ENCODE measurements at places on chromosomes 3 and 15.

GRCh38 chr15:69317392-69317841 lies 18.7 kb downstream of the PAQR5 start:
- DNase-seq = no peak

DNA sequence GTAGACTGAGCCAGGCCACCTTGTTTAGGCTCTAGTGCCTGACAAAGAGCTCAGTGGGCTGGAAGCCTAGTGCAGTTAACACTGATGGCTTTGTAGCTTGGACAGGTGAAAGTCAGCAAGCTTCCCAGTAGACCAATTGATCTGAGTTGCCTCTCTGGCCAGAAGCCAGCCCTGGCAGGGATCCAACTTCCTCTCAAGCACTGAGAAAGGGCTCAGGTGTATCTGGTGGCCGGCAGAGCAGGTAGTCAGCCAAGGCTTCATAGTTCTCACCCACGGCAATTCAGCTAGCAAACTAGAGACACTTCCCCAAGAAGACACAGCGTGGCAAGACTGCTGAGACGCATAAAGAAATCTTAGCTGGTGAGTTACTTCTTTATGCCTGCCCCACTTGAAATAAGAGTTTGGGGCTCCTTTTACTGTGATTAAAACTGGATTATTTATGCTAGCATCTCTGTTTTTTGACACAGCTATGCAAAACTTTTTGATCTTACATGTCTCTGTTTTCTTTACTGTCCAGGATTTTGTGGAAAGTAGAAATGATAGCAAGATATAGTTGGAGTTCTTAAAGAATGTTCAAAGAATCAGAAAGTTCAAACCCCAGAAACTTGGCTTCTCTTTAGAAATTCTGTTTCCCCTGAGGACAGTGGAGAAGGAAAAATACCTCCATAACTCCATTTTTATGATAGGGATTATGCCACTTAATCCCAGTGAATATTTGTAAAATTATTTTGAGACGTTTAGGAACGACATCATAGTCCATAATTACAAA lies 8.4 kb upstream of the CA12 start:
- DNase-seq = no peak

GRCh38 chr15:64776402-64776786 lies 1.0 kb upstream of the RBPMS2 start:
- no peak for DNase-seq

GRCh38 chr3:19489936-19490335 lies 341.6 kb downstream of the KCNH8 start:
- DNase-seq = no peak

- no peak for DNase-seq
Observed at GRCh38 chr3:128277378-128278069, 124.2 kb downstream of the EEFSEC start.

GRCh38 chr3:138919325-138919724 lies 27.6 kb downstream of the FOXL2 start:
- DNase-seq = no peak

DNA sequence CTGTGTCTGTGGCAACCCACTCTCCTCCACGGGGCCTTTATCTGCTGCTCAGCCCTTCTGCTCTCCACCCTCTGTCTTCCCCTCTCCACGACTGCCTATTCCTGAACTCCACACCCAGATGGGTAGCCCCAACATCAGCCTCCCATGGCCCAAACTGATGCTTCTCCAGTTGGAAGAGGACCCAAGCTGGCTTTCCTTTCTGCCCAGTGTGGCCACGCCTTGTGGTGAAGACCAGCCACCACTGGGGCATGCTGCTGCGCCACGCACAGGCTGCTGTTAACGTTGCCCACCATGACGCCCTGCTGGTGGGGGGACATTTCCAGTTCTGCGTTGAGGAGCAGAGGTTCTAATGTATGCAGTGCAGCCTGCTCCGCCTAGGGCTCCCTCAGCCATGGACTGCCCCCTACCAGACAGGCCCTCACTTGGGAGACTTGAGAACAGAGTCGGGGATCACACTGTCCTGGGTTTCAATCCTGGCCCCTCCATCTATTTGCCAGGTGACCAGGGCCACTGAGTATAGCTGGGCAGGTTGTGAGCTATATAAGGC lies 26.9 kb downstream of the CFAP100 start:
- no peak for DNase-seq

- DNase-seq = no peak
Observed at GRCh38 chr3:176469694-176470205, 727.5 kb downstream of the TBL1XR1 start.

DNA sequence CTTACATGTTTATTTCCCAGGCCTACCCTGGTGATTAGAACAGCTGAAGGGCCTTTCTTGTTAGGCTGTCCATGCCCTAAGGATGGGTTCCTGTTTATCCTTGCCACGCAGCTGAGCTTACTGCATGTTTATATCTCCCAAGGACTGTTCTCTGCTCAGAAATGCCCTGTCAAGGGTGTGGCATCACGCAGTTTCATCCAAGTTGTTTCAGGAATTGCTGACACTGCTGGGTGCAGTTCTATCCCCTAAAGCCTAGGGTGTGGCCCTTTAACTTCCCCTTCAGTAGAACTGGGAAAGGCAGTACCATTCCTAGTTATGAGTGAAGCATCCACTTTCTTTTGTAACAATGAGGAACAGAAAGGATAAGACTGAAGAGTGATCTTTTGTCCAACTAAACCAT lies 5.0 kb downstream of the ELL3 start:
- no peak for DNase-seq

GRCh38 chr15:58159827-58160386 lies 21.7 kb downstream of the AQP9 start:
- no peak for DNase-seq

GRCh38 chr3:184066211-184066610 lies 13.4 kb downstream of the HTR3C start:
- no peak for DNase-seq

- DNase-seq = peak; percentile 60
Observed at GRCh38 chr15:100999369-100999768, 80.2 kb downstream of the LRRK1 start.

DNA sequence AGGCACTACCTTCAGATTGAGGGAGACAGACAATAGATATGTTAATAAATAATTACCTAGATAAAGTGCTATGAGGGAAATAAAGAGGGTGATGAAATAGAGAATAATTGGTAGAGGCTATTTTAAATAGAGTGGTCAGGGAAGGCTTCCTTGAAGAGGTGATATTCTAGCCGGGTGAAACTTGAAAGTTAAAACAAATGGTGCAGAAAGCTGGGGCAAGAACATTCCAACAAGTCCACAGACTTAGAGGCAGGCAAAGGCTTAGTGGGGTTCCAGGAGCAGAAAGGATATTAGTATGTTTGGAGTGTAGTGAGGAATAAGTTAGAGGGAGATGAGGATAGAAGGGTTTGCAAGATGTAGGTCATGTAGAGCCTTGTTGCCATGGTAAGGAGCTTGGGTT lies 10.1 kb downstream of the HACD3 start:
- no peak for DNase-seq

- no peak for DNase-seq
Observed at GRCh38 chr15:81492969-81493645, 119.1 kb upstream of the TMC3 start.

DNA sequence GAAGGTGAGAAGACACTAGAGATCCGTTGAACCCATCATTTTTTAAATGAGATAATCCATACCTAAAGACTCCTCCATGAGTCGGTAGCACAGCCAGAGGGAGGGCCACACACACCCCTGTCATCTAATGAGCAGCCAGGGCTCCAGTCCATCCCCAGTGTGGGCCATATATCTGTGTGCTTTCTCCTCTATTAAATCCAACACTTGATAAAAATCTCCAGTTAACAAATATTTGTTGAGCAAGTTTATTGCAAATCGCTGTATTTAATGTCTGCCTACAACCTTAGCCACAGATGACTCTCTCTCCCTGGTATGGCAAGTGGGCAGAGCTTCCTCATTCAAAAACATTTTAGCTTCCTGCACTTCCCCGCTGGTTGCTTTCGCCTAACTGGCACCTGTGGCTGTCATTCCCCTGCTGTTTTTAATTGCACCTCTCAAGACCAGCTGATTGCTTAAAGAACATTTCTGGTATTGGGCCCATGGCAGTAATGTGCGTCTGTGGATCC lies 82.8 kb downstream of the SMAD3 start:
- peak; percentile 35 for DNase-seq

DNA sequence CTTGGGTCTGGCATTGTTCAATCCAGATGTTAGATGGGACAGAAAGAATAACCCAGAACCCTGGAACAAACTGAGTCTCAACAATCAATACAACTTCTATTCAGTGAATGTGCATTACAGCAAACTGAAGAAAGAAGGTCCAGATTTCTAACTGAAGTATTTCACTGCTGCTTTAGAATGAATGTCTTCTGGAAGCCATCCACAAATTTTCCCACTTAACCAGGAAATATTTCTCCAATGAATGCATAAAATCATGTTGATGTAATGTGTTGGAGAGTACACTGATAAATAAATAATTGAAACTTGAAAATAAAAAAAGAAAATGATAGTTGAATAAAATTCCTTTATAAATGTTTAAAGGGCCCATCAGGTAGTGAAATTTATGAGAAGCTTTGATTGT lies 658.6 kb downstream of the ZBBX start:
- DNase-seq = no peak

DNA sequence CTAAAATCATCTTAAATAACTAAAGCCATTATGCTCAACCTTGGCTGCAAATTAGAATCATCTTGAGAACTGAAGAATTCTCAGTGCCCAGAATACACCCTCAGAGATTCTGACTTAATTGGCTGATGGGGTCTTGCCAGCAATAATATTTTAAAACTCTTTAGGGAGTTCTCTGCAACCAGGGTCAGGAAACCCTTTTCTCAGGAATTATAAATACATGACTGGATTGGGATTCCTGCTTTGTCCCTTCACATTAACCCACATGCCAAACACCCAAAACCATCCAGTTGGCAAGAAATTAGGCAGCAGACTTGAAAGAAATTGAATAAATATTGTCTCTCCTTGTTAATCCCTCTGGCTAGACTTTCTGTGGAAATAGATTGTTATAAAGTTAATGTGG lies 482.3 kb upstream of the NECTIN3 start:
- no peak for DNase-seq

DNA sequence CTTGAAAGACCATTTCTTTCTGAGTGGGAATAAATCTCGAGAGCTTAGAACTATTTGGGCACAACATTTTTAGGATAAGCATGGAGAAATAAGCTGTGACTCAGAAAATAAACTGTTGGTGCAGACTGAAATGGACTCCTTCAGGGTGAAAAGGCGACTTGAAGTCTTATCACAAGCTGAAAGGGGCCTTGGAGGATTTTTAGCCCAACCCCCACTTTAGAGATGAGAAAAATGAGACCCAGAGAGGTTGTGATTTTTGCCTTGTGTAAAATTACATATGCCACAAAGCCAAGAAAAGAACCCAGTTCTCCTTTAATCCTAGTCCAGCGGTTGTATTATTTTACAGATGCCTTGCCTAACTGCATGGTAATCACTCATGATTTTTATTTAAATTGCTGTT lies 1.5 kb downstream of the ATP1B3 start:
- DNase-seq = peak; percentile 24

DNA sequence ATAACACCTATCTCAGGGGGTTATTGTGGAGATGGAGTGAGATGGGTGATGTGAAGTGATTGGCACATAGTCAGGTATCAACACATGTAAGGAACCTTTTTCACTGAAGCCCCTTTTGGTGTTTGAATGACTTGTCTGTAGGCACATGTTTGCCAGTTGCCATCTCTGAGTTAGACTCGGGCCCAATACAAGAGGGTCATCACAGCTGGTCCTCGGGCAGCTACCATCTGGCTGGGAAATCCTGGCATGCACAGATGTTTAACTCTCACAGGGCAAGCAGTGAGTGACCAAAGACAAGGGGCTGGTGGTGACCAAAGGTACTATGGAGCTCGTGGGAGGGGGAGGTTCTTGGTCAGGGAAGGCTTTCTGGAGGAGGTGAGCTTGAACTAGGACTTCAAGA lies 118.8 kb downstream of the CLSTN2 start:
- DNase-seq = no peak

- DNase-seq = no peak
Observed at GRCh38 chr15:74603789-74604705, 11.6 kb upstream of the CLK3 start.

GRCh38 chr3:53169045-53169831 lies 8.2 kb downstream of the PRKCD start:
- DNase-seq = no peak

DNA sequence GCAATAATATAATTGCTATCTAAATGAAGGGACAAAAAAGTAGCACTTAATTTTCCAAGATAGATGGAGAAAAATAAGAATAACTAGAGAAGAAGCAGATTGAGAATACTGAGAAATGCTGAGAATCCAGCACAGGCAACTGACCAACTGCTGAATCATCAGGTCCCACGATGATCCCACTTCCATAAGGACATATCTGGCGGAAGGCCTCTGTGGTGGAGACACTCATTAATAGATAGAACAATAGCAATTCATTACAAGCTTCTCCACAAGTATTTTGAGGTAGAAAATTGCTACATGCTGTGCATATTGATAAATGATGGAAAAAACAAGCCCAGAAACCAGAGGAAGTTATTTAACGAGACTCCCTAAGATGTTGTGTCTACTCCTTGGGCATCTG lies 105.9 kb downstream of the DUT start:
- DNase-seq = peak; percentile 56

DNA sequence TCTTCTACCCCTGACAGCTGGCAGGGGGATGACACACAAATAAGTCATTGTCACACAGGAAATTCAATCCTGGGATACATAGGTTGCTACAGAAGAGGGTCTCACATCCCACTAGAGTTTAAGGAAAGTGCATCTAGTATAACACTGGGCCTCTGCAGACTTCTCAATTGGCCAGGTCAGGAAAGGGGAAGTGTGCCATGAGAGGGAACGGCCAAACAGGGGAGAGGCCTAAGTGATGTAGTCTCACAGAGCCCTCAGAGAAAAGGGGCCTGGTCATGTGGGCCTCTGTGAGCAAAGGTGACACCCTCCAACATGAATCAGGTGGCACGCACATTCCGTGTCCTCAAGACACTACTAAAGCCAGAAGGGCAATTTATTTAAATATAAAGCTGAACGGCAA lies 11.2 kb downstream of the ZXDC start:
- no peak for DNase-seq

GRCh38 chr15:76936671-76937070 lies 5.1 kb downstream of the RCN2 start:
- no peak for DNase-seq

DNA sequence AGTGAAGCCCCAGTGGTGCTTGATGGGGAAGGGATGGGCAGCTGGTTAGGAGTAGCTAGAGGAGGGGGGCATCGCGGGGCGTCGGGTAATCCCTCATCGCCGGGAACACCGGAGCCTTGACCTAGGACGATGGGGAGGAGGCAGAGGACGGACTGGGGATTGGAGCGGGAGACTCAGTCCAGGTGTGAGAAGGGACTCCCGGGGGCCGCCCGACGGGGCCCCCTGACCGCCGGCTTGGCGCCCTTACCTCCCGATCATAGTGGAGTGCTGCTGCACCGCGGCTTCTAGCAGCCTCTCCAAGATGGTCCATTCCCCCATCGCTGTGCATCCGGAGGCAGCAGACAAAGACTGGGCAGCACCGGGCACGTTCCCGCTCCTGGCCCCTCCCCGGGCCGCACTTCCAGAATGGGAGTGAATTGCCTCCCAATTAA lies 612 bp downstream of the GJD2 start:
- no peak for DNase-seq

DNA sequence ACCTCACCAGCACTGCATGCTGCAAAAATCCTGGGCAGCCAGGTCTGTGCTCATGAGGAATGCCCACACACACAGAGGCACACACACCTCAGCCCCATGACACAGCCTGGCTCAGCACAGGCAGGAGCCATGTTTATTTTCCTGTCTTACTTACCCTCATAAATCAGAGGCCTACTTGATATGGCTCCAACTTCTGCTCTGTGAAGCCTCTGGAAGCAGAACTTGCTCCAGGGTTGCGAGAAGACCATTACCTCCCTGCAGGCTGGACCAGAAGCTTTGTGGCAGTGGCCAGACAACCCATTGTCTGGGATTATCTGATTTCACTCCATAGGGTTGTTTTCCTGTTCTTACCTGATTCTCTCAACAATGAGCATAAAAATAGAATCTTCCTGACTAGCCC lies 43.8 kb upstream of the CMTM8 start:
- no peak for DNase-seq
